ENCODE measurements at places on chromosomes 6 and 20.

DNA sequence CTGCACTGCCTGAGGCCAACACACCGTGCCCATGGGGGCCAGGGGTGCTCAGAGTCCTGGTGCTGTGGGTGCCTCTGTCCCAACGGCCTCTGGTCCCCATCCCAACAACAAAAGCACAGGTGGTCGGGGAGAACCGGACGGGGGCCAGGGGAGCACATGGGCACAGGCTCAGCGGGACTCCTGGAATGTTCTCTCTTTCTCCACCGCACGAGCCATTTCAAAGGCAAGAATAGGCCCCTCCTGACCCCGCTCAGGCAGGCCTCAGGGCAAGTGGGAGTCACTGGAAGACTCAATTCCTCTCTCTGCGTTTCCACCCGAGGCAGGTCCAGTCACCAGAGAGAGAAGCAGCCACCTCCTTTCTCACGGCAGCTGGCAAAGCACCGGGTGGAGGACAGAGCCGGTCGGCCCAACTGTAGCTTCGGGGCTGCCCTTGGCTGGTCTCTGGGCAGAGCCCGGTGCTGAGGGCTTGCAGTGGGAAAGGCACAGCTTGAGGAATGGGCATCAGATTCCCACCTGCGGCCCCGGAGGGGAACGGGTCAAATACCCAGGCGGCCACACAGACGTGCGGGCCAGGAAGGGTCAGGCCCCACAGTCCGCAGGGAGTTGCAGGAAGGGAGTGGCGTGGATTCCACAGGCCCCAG is 55.2 kb downstream of the KCNQ2 start:
- no peak for DNase-seq

DNA sequence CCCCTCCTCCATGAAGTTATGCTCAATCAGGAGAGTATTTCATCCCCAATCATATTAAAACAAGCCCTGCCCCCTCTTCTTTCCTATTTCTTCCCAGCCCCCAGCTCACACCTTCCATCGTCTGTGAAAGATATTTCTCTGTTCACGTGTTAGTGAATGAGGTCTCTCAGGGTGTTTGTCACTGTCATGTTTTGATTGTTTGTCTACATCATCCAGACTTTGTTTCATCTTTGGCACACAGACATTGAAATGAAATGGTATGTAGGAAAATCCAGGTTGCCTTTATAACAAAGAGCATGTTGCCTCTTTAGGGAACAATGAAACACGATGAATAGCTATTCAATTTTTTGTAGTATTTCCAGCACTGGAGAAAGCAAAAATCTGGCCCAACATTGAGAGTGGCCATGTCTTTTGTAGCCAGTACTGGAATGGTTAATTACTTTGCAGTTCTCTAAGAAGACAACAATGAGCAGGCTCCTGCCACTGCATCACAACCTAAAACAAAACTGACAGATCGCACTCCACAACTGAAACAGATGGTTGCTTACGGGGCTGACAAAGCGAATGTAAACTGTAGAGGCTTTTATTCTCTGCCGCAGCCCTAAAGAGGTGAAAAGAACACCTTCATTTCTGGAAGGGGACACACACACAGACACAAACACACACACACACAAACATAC is 543.6 kb upstream of the CITED2 start:
- no peak for DNase-seq

GRCh38 chr6:12535586-12536314 is 180.8 kb upstream of the PHACTR1 start:
- no peak for DNase-seq

DNA sequence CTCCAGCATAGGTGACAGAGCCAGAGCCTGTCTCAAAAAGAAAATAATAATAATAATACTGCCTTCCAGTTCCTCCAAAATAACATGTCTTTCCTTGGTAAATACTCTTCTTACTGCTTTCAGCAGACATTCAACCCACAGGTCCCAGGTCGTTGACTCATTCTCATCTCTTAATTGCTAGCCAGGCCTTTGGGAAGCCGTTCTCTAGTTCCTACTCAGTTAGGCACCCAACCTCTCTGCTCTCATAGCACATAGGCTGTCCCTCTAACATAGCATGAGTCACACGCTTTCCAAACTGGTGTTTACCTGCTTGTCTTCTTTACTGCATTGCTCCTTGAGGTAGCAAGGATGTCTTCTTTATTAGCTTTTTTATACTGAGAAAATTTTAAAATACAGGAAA is 98.8 kb downstream of the LAMA2 start:
- no peak for DNase-seq

GRCh38 chr20:20820785-20821483 is 108.5 kb upstream of the RALGAPA2 start:
- no peak for DNase-seq

GRCh38 chr6:126812651-126813050 is 305.8 kb upstream of the RSPO3 start:
- DNase-seq, result no peak

DNA sequence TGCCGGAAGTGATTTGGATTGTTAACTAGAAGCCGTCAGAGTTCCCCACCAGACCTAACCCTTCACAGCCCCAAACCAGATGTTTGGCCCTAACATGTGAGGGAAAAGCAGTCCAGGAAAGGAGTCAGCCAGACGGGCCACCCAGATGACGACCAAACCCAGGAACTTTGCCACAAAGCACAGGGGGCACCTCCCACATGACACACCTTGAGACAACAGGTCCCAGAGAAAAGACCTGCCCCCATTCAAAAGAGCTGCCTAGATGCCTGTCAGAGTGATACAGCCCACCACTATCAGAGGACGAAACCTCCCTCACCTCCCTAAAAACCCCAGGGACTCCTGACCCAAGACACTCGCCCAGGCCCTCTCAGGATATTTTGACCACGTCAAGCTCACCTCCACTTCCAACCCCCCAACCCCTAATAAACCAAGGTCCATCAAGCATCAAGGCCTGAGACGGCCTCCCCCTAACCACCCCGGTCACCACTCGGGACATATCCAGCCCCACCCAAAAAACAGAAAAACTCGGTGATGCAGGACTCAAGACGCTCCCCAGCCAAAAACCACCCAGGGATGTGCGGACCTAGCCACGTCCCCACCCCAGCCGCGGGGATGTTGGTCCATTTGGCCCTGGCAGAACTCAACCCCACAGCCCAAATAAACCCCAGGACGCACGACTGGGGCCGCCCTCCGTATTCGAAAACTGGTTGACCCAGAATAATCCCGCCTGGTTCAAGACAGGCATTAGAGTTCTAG is 662 bp downstream of the ZNF343 start:
- no peak for DNase-seq

DNA sequence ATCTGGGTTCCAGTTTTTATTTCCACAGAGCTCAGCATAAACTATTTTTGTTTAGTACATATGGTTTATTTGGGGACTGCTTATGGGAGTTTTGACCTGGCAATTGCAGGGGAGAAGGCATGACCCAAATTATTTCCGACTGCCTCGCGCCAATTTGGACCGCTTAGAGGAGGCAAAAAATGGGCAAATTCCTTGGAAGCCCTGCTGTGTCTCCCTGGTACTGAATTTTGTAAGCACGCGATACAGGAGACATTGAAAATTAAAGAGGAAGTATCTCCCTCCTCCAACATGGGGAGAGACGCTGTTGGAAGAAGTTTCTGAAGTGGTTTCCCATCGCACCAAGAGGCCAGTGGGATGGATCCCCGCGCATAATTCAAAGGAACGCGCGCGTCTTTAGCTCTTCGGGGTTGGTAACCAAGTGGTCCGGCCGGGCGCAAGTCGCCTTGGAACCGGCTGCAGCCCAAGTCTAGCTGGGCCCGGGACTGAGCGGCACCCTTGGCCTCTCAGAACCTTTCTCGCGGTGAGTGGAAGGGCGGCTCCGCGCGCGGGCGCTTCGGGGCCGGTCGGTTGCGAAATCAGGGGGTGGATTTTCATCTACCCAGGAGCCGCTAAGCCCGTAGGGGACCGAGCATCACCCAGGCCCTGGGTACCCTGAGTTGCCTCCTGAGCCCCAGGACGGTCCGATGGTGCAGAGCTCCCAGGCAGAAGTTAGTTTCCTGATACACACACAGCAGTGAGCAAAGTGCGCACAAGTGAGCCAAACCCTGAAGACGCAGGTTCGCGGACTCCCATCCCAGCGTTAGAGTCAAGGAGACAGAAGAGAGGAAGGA is 6.2 kb downstream of the NKX2-2 start:
- no peak for DNase-seq

GRCh38 chr6:169885831-169886230 is 134.4 kb downstream of the ERMARD start:
- DNase-seq, result no peak

DNA sequence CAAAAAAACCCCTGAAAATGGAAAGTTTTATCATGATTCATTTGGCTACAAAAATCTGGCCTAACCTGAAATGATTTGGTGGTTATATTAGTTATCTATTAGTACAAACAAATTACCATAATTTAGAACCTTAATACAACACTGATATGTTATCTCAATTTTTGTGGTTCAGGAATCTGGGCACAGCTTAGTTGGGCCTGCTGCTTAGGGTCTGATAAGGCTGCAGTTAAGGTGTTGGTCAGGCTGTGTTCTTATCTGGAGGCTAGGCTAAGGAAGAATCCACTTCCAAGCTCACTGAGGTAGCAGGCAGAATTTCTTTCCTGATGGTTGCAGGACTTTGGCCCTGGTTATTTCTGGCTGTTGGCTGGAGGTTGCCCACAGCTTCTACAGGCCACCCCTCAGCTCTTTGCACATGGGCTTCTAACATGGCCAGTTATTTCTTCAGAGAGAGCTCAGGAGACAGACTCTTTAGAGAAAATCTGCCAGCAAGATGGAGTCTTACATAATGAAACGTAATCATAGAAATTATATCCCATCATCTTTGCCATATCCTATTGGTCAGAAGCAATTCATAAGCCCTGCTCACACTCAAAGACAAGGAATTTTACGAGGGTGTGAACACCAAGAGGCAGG is 11.4 kb downstream of the TRIM38 start:
- DNase-seq, result no peak

- peak; percentile 52 for DNase-seq
These were observed 235.8 kb downstream of the NFATC2 start for GRCh38 chr20:51306521-51307358.

- no peak for DNase-seq
These were observed 2.5 kb downstream of the CCDC167 start for GRCh38 chr6:37496951-37497885.

GRCh38 chr6:53979468-53980067 is 131.7 kb upstream of the MLIP start:
- DNase-seq, result no peak

DNA sequence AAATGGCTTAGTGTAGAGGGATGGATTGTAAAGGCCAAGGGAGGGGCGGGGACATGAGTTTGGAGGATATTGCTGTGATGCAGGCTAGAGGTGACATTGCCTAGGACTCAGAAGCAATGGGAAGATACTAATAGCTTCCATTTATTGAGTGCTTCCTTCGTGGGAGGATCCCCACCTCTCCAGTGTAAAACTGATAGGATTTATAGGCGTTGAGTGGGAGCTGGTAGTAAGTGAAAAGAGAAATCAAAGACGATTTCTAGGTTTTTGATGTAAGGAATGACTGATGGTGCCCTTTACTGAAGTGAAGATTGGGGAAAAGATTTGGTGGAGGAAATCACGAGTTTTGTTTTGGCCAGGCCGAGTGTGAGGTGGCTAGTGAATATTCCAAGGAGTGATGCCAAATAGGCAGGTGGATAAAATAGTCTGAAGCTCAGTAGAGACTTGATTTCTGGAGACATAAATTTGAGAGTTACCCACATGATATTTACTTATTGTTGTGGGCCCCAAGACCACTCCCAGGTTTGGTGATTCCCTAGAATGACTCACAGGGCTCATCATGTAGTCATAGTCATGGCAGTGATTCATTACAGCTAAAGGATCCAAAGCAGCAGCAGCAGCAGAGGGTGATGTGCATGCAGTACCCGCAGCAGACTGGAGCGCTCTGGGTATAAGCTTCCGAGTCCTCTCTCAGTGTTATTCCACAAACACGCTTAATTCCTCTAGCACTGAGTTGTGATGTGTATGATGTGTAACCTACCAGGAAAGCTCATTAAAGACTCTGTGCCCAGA is 10.2 kb downstream of the RPRD1B start:
- no peak for DNase-seq

DNA sequence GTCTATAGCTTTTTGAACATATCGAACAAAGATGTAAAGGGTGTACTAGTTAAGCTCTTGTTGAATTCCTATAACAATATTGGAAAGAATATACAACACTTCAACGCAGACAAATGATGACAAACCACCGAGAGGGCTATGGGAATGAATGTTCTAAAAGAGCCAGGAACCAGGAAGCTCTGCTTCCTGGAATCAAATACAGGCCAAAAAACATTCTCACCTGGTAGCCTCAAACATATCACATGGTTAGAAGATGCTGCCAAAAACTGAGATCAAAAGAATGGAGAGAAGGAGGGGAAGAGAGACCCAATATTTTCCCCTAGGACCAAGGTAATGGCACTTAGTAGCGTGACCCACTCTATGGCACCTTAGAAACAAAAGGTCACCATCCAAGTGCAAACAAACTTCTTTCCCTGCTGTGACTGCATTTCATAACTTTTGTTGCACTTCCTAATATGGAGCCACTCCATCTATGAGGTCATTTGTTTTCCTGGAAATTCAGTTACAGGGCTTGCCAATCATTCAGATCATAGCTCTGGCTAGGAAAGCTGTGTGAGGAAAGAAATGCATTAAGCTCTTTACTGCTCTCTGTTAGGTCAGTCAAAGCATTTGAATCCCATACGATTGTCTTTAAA is 199.2 kb upstream of the NT5E start:
- DNase-seq, result no peak

- no peak for DNase-seq
These were observed 39.7 kb downstream of the NTSR1 start for GRCh38 chr20:62748311-62748710.

GRCh38 chr20:13397300-13397724 is 176.2 kb downstream of the ISM1 start:
- DNase-seq, result no peak

GRCh38 chr6:38968702-38969149 is 79.9 kb upstream of the GLP1R start:
- DNase-seq, result no peak

- DNase-seq, result no peak
These were observed 102.8 kb downstream of the IRF4 start for GRCh38 chr6:494394-494793.

DNA sequence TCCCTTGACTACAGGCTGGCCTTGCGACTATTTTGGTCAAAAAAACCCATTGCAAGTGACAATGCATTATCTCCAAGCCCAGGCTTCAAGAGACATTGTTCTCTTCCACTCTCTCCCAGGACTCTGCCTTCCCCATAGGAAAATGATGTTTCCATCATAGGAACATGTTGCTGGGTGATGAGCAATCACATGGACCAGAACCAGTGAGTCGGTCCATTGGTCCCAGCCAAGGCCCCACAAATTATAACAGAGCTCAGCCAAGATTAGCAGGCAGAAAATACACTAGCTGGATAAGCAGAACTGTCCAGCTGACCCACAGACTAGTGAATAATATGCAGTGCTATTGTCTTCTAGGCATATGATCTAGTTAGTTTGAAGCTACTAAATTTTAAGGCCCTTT is 27.4 kb downstream of the TENT5A start:
- no peak for DNase-seq

- no peak for DNase-seq
These were observed 5.5 kb downstream of the ANKEF1 start for GRCh38 chr20:10040070-10040975.

- no peak for DNase-seq
These were observed 6.0 kb upstream of the ZBTB22 start for GRCh38 chr6:33323623-33323948.
